ENCODE measurements at places on chromosomes 13 and 19.

GRCh38 chr13:59982631-59983382 is 180.9 kb downstream of the DIAPH3 start:
- DNase-seq: no peak

DNA sequence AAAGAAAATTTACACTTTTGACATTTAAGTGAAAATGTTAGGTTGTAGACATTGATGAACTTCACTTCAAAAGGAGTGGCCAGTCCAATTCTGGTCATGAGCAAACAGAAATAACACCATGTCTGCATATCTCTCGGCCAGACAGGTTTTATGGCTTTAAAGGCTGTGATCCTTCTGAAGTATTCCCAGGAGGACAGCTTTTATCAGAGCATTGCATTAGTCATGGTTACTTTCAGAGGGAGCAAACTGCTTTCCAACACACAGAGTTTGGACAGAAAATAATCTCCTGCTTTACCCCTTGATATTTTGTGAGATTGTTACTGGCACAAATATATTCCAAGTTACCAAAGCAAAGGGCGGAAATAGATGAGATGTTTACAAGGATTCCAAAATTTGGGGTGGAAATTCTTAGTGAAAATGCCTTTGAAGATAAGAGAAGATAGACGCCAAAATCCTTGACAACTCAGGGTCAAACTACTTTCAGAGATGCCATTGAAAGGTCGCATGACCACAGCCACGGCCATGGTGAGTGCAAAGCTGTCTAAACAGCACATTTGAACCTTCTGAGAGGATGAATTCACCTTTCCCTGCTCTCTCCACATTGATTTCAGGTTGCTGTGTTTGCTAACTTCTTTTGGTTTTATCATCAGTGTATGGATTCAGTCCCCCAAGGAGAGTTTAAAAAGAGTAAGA is 584.5 kb upstream of the SGCG start:
- DNase-seq: no peak

- no peak for DNase-seq
Measured at GRCh38 chr19:51693260-51693659, at the start of gene SPACA6. TSS of gene SPACA6 (plus strand) at chr19:51693330. CDS start at chr19:51693527, 197 bp downstream.

GRCh38 chr13:37429976-37430375 is 168.6 kb downstream of the POSTN start:
- DNase-seq: no peak

GRCh38 chr13:99863789-99864626 is 107.6 kb downstream of the ZIC5 start:
- DNase-seq: no peak

DNA sequence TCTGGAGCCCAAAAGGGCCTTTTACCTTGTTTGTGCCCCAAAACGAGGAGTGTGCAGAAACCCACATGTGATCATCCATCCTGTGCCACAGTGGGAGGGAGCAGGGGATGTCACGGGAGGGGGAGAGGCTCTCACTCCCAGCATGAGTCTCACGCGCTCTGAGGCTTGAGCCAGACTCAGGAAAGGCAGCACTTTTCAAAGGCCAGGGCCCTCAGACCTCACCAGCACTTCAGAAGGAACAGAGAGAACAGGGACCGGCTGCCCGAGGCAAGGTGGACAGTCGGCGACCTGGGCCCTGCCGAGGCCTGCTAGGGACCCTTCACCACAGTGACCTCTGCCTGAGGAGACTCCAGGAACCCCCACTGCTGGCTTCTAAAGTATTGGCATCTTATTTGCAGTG is 71.7 kb upstream of the WASF3 start:
- no peak for DNase-seq

DNA sequence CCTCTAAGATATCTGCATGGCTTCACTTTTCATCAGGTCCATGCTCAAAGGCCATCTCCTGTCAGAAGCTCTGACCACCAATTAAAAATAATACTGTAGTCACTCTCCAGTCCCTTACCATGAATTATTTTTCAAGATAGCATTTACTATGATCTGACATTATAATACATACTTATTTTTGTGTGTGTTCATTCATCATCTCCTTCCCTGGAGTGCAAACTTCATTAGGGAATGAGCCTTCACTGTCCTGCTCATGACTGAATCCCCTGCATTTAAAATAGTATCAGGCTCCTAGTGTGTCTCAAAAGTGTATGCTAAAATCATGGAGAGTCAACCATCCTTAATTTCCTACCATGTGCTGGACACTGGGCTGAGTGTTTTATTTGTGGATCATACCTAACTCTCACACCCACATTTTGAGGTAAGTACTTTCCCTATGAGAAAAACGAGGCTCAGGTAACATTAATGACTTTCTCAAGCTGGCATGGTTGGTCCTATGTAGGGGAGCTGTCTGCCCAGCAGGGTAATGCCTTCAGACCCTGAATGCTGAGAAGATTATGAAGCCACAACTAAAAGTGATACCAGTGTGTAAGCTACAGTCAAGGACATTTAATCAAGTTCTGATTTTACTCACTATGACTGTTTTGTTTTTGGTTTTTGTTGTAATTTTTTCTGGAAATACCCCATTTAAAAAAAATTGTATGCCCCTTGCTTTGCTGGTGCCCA is 16.3 kb downstream of the PLA2G4C start:
- no peak for DNase-seq

- DNase-seq: no peak
Measured at GRCh38 chr13:34356686-34357434, 538.9 kb downstream of the RFC3 start.

GRCh38 chr13:56861476-56861875 is 279.2 kb upstream of the PRR20A start:
- no peak for DNase-seq

DNA sequence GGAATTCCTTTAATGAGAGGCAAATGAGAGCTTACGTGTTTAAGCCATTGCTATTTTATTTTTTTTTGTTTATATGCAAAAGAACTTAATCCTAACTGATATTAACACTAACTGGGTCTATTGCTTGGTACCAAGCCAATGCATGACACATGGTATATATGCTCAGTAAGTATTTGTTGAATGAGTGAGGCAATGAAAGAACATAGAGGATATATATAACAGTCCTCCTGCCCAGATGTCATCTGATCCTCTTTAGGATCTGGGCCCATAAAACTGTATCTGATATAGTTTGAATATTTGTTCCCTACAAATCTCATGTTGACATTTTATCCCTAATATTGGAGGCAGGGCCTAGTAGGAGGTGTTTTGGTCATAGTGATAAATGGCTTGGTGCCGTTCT is 13.0 kb upstream of the ALOX5AP start:
- DNase-seq: no peak

- no peak for DNase-seq
Measured at GRCh38 chr13:51175021-51175420, 47.2 kb upstream of the FAM124A start.

- no peak for DNase-seq
Measured at GRCh38 chr13:70188567-70188966, 80.3 kb upstream of the KLHL1 start.

GRCh38 chr19:43883864-43884263 is 51.2 kb downstream of the ZNF45 start:
- no peak for DNase-seq

- DNase-seq: no peak
Measured at GRCh38 chr19:47471733-47472457, at the start of gene SLC8A2. TSS of gene SLC8A2 (minus strand) at chr19:47471893. CDS start at chr19:47466403, 5,490 bp downstream.

DNA sequence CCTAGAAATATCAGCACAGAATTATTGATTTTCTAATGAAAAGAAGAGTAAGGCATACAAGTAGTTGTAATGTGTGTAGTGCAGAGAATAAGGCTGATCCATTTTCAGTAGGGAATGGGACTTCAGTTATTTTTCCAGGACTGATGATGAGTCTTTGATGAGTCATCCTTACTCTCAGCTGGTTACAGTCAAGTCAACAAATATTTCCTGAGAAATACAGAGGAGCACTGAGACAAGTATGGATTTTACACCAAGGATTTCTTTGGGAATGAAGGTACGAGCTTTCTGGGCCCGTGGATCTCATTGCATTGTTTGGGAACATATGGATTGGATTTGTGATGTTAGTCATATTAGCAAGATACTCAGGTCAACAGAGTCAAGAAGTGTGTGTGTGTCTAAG is 502.7 kb downstream of the FGF9 start:
- no peak for DNase-seq

DNA sequence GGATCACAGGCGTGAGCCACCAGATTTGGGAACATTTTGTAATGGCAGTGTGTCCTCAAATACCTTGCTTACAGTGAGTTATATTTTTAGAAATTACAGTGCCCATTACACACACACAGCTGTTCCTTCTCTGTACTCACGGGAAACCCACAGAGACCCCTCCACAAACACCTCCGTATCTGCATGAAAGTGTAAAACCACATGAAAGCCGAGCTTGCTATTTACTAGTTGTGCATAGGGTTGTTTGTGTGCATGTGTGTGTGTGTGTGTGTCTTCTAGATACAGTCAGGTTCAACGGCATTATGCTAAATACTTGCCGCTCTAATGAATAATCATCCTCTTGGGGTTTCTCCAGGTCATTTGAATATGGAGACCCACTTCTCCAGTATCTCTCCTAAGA is 22.3 kb upstream of the LILRA2 start:
- no peak for DNase-seq

GRCh38 chr19:29662278-29662603 is 3.0 kb upstream of the PLEKHF1 start:
- DNase-seq: no peak

- no peak for DNase-seq
Measured at GRCh38 chr19:532561-533363, 1.2 kb downstream of the CDC34 start.

GRCh38 chr13:54357284-54357933 is 1328.8 kb downstream of the OLFM4 start:
- no peak for DNase-seq

DNA sequence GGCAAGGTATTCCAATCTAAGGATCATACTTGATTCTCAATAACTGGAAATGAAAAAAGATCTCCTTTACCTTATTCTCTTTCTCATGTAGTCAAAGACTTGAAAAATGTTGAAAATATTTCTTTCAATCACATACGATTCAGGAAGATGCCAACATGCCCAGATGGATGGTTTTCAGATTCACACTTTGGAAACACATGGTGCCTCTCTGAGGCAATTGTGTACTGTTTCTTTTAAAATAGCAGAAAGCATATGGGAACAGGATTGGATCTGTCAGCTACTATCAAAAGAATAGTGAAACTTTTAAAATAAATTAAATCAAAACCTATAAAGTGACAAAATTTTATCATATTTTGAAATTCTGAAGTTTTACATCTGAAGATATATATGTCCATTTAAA is 222.4 kb downstream of the SPRY2 start:
- DNase-seq: no peak

- DNase-seq: no peak
Measured at GRCh38 chr13:89082623-89083022, 1411.5 kb downstream of the SLITRK5 start.

- DNase-seq: no peak
Measured at GRCh38 chr19:8738377-8738776, 16.9 kb downstream of the OR2Z1 start.

DNA sequence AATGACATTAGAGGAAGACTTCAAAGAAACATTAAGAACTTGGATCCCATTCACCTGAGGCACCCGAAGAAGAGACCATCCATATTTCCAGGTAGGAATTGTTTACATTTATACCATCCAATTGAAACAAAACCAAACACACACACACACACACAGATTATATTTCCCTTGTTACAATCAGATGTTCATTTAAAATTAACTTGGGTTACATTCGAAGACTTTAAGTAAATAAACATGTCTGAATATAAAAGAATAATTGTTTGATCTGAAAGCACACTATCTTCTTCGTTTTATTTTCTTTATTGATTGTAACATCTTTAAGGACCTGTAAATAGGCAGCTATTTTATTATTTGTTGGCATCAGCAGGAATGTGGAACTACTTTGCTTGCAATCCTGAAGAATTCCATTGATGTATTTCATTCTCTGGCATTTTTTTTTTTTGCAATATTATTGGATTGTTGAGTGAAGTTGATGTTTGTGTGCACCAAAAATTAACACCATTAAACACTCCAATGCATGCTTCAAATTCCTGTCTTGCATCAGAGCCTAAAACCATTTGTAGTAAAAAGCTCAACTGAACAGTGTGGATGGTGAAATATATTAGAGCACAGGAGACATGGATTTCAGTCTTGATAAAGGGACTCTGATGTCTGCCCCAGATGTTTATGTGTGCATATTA is 85.3 kb upstream of the FRY start:
- DNase-seq: no peak

GRCh38 chr13:98910501-98910951 is 67.3 kb downstream of the DOCK9 start:
- no peak for DNase-seq

GRCh38 chr13:31094331-31095015 is 67.2 kb downstream of the HSPH1 start:
- no peak for DNase-seq

- DNase-seq: no peak
Measured at GRCh38 chr13:112329376-112329775, 46.8 kb upstream of the SPACA7 start.

- DNase-seq: no peak
Measured at GRCh38 chr19:53910170-53910518, 1.1 kb downstream of the CACNG7 start.

GRCh38 chr19:38875656-38876395 is 2.2 kb downstream of the RINL start:
- no peak for DNase-seq

DNA sequence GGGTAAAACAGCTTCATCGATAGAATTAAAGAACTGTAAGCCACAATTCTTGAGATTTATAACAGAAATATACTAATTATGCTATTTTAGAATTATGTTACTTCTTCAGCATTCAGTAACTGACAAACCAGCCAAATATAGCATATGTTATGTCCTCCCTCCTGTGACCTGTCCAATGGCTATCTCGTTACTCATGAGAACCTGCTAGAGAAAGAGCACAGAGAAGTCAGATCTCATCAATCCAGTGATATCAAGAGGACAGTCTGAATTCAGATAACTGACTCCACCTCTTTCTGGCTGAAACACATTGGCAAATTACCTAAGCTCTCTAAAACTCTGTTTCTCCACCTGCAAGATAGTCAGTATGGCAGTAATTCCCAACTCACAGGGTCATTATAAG is 170.4 kb downstream of the FGF14 start:
- no peak for DNase-seq

GRCh38 chr13:98549728-98550317 is 27.1 kb downstream of the STK24 start:
- DNase-seq: no peak

DNA sequence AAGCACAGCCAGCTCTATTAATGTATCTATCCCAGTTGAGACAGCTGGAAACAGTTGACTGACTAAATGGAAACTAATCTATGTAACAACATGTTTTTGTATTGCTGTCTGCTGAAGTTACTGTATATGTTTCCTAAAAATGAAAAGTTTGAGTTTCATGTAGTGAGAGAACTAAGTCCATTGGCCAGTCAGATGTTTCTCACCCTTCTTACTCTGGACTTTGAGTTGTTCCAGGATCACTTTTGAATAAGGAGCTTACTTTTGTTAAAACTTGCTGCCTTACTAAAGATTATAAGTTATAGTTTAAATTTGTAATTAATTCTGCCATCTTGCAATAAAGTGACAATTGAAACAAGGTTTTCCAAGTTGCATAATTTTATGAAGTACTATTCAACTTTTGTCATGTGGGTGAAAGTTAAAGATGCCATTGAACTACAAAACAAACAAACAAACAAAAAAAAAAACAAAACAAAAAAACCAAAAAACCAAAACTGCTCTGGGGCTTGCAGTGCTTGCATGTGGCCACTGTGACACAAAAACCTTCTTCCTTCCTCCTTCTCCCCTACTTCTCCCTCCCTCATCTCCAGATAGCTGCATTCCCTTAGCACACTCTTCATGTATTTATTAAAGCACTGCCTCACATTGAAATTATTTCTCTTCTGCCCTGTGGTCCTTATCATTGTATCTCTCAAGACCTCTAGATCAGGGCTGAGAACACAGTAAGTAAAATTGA is 15.3 kb downstream of the WDFY2 start:
- DNase-seq: no peak

GRCh38 chr19:3751236-3751635 is 10.3 kb downstream of the APBA3 start:
- DNase-seq: no peak

Measured in vagina (tissue), 2 donors.